ENCODE measurements at places on chromosomes 1 and 21. TPM values are rescaled to one million over a fixed set of nuclear protein-coding genes. Genes with fewer than 3 reads are reported as not detected.

DNA sequence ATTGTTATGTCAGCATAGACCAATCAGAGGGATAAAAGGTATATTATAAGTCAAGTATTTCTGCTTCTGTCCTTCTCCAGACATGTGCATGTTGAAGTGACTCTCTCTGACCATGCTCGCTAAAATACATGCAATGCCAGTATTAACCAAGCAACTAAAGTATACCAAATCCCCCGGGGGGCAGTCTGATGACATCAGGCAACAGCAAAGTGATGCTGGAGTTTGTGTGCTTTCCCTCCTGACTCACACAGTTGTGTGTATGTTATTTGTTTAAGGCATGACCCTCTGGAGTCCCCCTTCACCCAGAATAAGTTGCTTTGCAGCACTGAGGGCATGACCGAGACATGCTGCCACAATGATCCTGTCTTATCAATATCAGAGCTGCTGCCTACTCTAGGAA lies 2.1 kb downstream of the BRINP2 start:
- no peak for DNase-seq

- DNase-seq = no peak
Observed at GRCh38 chr1:15961492-15961891, 14.4 kb downstream of the ZBTB17 start.

DNA sequence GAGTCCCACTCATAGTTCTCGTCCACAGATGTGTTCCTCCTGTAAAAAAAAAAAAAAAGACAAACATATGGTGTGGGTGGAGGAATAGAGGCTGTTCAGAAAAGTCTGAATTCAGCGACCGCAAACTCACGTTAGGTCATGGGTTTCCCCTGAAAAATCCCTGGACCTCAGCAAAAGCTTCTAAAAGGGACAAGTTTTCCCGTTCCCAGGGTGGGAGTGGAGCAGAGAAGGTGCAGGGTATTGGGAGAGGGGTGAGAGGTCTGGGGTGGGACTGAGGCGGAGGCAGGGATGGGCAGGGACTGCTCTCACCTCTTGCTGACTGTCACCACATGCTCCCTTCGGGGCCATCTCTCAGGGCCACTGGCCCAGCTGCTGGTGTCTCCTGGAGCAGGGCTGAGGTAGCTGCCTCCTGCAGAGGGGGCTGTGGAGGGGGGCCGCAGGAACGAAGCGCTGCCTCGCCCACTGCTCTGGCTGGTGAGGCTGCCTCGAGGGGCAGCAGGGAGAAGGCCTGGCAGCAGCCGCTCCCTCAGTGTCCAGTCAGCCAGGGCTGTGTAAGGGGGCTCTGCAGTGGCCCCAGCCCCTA lies 2.6 kb upstream of the TAGLN2 start:
- DNase-seq = no peak

- DNase-seq = no peak
Observed at GRCh38 chr1:206802401-206802800, 30.1 kb upstream of the IL10 start.

GRCh38 chr1:93591676-93592550 lies 89.7 kb downstream of the BCAR3 start:
- DNase-seq = no peak

DNA sequence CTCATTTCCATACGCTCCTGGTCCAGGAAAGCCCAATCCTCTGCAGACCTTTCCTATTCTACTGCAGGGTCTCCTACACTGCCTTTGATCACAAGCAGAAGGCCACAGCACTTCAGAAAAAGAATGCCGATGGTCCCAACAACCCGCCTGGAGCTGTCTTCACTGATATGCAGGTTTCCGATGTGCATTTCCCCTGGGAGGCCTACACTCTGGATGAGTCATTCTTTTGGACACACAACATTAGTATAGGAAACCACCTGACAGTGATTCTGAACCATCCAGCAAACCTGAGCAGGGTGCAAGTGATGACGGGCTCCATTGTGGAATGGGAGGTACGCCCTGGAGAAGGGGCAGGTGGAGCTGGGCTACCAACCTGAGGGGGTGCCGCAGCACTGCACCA lies 15.0 kb downstream of the PCAT6 start:
- DNase-seq = no peak

DNA sequence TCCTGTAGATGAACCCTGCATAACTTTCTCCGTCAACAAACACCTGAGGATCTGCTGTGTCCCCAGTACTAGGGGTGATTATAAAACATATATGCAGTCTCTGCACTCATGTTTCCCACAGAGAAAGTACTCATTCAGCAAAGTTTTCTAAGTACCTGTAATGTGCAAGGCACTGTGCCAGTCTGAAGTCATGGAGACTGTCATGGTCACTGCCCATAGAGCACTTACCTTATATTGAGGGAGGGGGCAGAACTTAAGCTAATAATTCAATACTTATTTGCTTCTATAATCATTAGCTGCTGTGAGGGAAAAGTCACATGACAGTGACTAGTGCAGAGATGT lies 41.2 kb downstream of the MAP3K21 start:
- no peak for DNase-seq

- DNase-seq = no peak
Observed at GRCh38 chr1:115295904-115296696, 41.9 kb downstream of the NGF start.

- DNase-seq = peak; percentile 81
Observed at GRCh38 chr1:115182012-115182715, 92.9 kb upstream of the TSPAN2 start.

GRCh38 chr1:212228076-212228475 lies 57.1 kb upstream of the PPP2R5A start:
- DNase-seq = no peak

DNA sequence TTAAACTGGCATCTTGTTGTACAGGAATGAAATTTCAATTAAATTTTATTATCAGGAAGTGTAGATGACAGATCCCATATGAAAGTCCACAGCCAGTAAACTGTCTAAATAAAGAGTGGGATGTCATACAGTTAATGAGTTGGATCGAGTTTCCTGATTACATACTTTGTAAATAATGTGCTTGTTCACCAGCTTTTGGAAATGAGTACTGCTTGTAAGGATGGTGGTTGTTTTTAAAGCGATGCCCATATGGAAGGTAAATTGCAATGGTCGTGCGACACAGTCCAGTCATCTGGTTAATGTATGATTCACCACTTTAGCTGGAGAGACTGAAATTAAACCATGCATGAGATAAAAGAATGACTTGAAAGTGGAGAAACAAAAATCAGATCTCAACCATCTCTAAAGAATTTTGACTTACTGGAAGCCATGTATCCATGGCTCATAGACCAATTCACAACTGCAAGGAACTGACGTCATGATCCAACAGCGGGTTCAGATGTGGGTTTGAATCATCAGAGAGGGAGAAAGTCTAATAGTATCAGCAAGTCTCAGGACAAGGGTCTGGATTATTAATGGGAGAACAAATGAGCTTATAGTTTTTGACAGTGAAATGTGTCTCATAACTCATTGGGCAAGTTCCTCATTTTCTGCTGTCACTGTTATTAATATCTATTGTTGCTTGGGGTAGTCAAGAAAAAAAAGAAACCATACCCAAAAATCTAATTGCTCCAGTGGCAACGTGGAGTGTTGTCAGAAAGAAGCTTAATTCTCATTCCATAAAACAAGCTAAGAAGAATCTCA lies 49.0 kb downstream of the MAP10 start:
- no peak for DNase-seq

GRCh38 chr1:116806245-116806644 lies 52.0 kb downstream of the CD2 start:
- DNase-seq = no peak

GRCh38 chr1:113657556-113658063 lies 101.7 kb downstream of the PHTF1 start:
- no peak for DNase-seq

- DNase-seq = no peak
Observed at GRCh38 chr1:7068552-7068951, 283.3 kb downstream of the CAMTA1 start.

DNA sequence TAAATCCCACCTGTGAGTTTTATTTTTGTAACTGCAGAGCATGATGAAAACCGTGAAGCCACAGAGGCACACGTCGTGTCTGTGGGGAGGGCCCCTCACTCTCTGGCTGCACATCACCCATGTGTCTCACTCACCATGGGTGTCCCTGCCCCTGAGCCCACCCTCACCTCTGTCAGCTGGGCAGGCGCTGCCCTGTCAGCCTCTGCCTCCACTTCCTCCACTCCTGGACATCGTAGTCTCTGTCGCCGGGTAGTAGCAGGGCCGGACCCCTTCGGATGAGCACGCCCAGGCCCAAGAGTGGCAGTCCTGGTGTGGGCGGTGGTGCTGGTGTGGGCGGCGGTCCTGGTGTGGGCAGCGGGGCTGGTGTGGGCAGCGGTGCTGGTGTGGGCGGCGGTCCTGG lies 37.3 kb downstream of the COL18A1 start:
- DNase-seq = no peak

DNA sequence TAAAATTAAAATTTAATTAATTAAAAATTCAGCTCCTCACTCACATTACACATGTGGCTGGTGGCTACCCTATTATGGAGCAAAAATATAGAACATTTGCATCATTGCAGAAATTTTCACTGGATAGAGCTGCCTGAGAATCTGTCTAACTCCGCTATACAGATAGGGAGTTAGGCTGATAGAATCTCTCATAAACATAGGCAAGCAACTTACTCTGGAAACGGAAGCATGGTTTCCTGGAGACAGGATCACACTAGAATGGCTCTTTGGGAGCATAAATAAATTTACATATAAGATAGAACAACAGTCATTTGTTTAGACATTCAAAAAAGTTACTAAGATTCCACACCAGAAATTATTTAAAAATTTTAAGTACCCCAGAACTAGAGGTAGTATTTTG lies 12.2 kb upstream of the LAMC2 start:
- no peak for DNase-seq

DNA sequence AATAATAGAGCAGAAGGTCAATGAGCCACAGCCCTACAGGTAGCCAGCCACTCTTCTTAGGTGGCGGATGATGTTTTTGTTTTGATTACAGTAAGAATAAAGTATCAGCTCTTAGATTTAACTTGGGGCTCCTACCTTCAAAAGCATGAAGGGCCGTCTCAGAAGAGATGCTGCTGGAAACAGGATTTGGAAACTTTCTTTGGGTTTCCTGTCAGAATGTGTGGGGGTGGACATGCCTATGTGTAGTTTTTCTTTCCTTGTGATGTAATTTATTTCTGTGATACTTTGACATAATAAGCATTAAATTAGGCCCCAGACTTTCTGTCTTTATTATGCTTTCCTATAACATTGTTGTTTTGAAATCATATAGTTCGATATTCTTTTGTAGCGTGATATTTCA lies 1.5 kb downstream of the RAP1A start:
- DNase-seq = no peak

- DNase-seq = no peak
Observed at GRCh38 chr1:37853157-37853556, 6.2 kb downstream of the MTF1 start.

DNA sequence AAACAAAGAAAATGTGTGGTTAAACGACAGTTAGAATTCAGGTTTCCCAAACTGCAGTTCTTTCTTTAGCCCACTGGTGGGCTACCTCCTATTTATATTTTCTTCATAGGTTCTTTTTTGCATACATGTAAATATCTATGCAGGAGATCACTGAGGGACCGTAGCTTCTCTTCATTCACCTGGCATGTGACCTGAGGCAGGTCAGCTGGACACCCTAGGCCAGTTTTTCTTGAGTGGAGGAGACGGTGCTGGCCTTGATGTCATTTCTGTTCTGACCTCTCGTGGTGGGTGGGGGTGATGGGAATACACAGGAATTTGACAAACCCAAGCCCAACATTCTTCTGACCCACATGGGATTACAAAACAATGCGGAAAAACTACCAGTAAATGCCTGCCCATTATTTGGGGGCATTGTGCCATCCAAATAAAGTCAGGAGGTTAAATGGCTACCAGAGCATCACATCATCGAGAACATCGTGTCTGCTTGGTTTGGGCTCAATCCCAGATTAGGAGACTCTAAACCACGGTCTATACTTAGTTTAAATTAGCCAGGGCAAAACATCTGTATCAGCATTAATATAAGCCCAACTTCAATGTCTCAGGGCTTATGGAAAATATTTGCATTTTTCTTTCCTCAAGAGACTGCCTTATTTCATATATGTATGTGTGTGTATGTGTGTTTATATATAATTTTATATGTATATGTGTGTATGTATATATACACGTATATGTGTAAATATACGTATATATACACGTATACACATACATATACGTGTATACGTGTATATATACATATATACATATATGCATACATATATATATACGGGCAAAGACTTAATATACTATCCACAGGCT lies 7.4 kb upstream of the IRF2BP2 start:
- DNase-seq = no peak

GRCh38 chr1:78913950-78914349 lies 92.6 kb downstream of the ADGRL4 start:
- DNase-seq = no peak

GRCh38 chr1:21152423-21153100 lies 24.1 kb downstream of the EIF4G3 start:
- DNase-seq = peak; percentile 61

- DNase-seq = no peak
Observed at GRCh38 chr1:203504400-203505250, 10.7 kb downstream of the OPTC start.

- DNase-seq = peak; percentile 54
Observed at GRCh38 chr1:169201084-169201619, 94.7 kb downstream of the ATP1B1 start.

DNA sequence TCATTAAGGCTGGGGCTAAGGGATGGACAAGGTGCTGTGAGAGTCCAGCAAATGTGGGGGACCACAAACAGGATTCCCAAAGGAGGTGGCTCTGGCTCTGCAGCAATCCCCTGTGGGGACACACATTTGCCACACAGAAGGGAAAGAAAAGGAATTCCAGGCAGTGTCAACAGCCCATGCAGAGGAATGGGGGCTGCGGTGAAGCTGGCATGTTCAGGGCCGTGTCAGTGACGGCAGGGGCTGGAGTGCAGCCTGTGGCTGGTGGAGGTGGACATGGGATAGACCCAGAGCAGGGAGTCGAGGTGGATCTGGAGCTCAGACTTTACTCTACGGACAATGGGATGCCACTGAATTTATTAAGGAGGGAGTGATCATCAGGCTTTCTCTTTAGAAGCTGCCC lies 183.2 kb downstream of the TRABD2B start:
- DNase-seq = no peak

GRCh38 chr1:62637392-62638105 lies 40.2 kb downstream of the ANGPTL3 start:
- DNase-seq = no peak

The SH2D2A gene
- polyA plus RNA-seq = 17.3 TPM

The CFAP74 gene
- polyA plus RNA-seq = 0.01 TPM

The FAM72A gene
- polyA plus RNA-seq = 6.0 TPM

The RPL11 gene
- polyA plus RNA-seq = 2,885 TPM

The OR14K1 gene
- not detected for polyA plus RNA-seq

The ANKRD45 gene
- polyA plus RNA-seq = 0.29 TPM

The KCTD3 gene
- polyA plus RNA-seq = 17.1 TPM

The METTL18 gene
- polyA plus RNA-seq = 5.8 TPM

The LRRC7 gene
- not detected for polyA plus RNA-seq

The TMEM9 gene
- 71.2 TPM for polyA plus RNA-seq

The CAPN9 gene
- not detected for polyA plus RNA-seq

The S100A7 gene
- polyA plus RNA-seq = not detected

All from foreskin keratinocyte (primary cell).